ENCODE measurements at places on chromosomes 16 and 17. TPM values are rescaled to one million over a fixed set of nuclear protein-coding genes. Genes with fewer than 3 reads are reported as not detected.

GRCh38 chr16:668519-669171 lies 713 bp downstream of the RHOT2 start:
- no peak for DNase-seq

DNA sequence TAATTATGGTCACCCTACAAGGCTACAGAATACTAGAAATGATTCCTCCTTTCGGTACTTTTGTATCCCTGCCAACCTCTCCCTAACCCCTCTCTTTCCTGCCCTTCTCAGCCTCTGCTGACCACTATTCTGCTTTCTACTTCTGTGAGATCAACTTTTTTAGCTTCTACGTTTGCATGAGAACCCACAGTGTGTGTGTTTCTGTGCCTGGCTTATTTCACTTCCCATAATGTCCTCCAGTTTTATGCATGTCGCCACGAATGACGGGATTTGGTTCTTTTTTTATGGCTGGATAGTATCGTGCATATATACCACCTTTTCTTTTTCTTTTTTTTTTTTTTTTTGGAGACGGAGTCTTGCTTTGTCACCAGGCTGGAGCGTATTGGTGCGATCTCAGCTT lies 92.1 kb downstream of the RAP1GAP2 start:
- no peak for DNase-seq

GRCh38 chr16:20303012-20303411 lies 24.3 kb downstream of the GP2 start:
- no peak for DNase-seq

DNA sequence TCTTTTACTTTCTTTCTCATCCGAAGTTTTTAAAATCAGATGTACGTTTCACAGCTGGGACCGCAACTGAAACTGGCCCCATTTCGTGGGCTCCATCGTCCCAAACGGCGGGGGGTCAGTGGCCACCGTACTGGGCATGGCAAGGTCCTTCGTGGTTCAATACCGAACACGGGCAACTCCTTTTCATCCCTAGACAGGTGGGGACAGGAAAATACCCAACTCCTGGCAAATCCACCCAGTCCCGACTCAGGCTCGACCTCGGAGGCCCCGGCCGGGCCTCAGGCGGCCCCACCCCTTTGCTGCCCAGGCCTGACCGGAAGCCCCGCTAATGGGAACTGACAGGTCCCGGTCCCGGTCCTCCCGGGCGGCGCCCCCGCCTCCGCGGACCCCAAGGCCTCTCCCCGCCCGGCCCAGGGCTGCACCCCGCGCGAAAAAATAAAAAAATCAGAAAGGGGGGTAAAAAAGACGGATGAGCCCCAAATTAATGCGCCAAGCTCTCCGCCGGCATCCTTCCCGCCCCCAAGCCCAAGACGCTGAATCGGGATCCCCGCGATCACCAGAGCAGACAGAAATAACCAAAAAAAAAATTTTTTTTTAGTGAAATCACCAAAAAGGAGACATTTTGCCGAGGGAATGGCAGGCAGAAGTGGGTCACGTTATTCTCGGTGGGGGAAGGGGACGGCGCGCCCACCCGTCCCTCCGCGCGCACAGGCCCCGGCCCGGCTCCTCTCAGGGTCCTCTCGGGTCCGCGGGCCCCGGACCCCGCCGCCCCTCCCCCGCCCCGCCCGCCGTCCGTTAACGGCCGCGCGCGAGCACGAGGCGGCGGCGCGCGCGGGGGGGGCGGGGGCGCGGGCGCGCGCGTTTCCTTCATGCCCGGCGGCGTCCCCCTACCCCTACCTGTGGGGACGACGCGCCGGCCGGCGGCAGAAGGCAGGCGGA lies 562 bp downstream of the ZC3H7A start:
- peak; percentile 93 for DNase-seq

- DNase-seq: no peak
Observed at GRCh38 chr16:85681255-85681654, 7.5 kb downstream of the GINS2 start.

GRCh38 chr16:31767267-31767666 lies 106.3 kb upstream of the ZNF267 start:
- DNase-seq: no peak

- DNase-seq: no peak
Observed at GRCh38 chr16:75559564-75560372, 3.7 kb upstream of the TMEM231 start.

- DNase-seq: no peak
Observed at GRCh38 chr17:6654841-6655731, 3.5 kb downstream of the C17orf100 start.

GRCh38 chr17:76235883-76236282 lies 4.4 kb downstream of the RNF157 start:
- no peak for DNase-seq

The RPS6KB1 gene
- 30.6 TPM for total RNA-seq

The FOXN1 gene
- total RNA-seq: 33.4 TPM

The ACSM2A gene
- not detected for total RNA-seq

All from lower leg skin (tissue), 4 donors.